Inflammatory macrophage treated with lipopolysaccharide for 1 hour (primary cell): ENCODE measurements at places on chromosomes 1 and 21.

GRCh38 chr1:43414634-43415223 lies 25.0 kb downstream of the SZT2 start:
- DNase-seq = peak; percentile 42

GRCh38 chr21:43593078-43593477 lies 66.2 kb downstream of the HSF2BP start:
- no peak for DNase-seq

- peak; percentile 51 for DNase-seq
These were observed 12.6 kb upstream of the NTPCR start for GRCh38 chr1:232937741-232938375.

GRCh38 chr1:165259706-165260428 lies 96.6 kb downstream of the LMX1A start:
- DNase-seq = no peak

DNA sequence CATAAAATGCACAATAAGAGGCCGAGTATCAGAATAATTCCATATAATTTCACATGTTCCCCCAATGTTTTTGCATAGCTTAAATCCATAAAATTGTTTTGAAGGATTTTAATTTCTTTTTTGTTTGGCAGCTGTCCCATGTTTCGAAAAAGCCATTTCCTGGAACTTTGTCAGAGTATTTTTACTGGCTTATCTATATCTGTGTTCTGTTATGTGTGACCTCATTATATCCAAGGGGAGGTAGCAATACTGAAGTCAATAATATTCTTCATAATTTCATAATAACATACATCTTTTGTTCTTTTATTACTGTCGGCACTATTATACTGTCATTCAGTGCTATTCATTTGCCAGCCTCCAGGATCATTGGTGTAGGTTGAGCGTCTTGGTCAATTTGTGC lies 9.4 kb upstream of the BACH1 start:
- DNase-seq = no peak

DNA sequence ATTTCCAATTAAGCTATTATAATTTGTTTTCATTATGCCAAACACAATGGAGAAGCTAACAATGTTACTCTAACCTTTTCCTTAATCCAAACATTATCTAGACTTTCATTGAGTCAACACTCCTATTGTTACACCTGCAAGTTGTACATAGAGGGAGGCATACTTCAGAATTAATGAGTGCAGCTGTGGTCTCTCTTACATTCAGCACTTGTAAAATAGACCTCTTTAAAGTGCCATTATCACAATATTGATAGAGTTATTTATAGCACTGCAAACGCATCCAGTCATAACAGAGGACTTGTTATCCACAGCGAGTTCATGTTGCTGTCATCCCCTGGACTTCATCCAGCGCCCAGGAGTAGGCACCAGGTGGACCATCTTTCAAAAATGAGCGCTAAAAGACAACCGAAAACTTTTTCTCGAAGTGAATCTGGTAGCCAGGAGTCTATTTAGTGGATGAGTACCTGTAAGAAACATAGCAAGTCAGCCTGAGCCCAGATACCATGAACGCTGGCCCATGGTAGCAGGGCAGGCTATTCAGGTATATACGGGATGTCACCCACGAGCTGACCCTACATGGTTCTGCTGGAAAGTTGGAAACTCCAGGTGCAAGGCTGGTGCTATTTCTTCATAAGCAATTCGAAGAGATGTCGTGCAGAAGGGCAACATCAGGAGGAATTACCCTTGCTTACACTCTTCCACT lies 70.6 kb upstream of the NFIA start:
- no peak for DNase-seq

- DNase-seq = peak; percentile 29
These were observed 2.3 kb upstream of the LYPLAL1 start for GRCh38 chr1:219171192-219171935.

- DNase-seq = no peak
These were observed 76.5 kb upstream of the DESI2 start for GRCh38 chr1:244576259-244576892.

DNA sequence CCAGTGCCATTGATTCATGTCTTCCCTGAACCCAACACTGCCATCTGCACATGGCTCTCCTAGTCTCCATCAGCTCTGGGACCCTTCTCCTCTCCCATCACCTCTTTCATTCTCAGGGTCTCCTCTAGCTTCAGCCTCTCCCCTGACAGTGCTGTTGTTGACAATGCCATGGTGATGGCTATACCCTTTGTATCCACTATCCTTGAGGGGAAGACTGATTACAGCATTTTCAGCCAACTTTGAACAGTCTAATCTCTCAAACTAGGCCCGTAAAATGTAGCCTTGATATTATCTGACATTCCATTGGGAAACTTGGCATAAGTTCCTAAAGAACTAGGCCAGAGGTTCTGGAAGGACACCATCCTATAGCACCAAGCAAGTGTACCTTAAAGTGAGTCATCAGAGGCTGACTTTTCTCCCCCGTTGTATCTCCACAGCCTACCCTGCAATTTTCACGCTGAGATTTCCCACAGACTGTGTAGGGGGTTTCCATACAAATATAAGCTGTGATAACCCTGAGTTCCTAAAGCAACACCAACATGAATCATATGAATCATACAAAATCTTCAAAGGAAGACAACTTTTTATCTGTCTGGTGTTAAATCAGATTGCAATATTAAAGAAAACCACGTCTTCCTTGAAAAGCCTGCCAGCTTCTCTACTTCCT lies 5.8 kb downstream of the HAO2 start:
- DNase-seq = no peak

DNA sequence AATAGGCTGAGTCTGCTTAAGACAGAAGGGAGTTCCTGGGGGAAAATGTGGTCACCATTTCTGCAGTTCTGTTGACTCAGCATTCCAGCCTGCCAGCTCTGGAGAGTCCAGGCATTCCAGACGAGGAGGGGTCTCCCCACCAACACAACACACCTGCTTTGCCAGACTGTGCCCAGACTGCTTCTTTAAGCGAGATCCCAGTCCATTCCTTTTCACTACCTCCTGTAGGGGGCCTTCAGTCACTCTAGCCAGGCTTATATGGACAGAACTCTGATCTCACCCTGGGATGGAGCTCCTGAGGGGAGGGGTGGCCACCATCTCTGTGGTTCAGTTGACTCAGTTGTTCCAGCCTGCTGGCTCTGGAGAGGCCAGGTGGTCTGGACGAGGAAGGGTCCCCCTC lies 48.5 kb downstream of the UBE2U start:
- no peak for DNase-seq

GRCh38 chr1:32063261-32063681 lies 9.5 kb upstream of the TMEM39B start:
- peak; percentile 20 for DNase-seq

- DNase-seq = no peak
These were observed 509.7 kb downstream of the AJAP1 start for GRCh38 chr1:5164158-5164557.

GRCh38 chr1:63704443-63704842 lies 69.4 kb upstream of the ROR1 start:
- no peak for DNase-seq

GRCh38 chr1:197902454-197903195 lies at the start of gene C1orf53:
C1orf53 (plus strand) TSS chr1:197902630; CDS start chr1:197902650, 20 bp downstream.
- peak; percentile 74 for DNase-seq

GRCh38 chr1:231016234-231016633 lies 23.8 kb downstream of the FAM89A start:
- no peak for DNase-seq

DNA sequence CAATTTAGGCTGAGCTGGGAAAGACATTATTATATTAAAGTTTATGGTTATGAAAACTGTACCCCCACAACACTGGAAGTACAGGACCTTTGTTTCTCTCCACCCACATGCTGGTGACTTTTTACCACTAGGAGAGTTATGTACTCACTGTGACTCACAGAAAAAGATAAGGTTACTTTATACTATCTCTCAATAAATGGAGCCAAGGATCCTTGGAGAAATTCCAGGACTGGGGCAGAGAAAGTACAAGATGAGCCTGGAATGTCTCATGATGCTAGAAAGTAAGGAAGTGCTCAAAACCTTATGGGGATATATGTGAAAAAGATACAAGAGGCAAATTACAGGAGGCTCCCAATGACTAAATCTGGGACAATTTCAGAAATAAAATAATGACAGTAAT lies 63.9 kb upstream of the C1orf105 start:
- DNase-seq = no peak

DNA sequence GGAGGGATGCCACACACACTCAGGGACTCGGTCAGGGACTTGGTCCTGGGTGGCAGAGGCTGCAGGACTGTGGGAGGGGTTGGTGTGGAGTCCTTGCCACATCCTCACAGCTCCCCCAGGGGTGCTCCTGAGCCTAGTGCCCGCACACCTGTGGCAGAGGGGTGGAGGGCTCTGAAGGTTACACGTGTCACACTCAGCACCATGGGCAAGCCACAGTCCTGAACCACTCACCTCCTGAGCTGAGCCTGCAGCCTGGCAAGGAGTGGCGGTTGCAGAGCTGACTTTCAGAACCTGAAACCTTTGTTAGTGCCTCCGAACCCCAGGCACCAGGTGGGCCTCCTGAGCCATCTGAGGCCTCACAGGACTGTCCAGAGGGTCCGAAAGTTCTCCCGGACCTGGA lies 249.2 kb upstream of the C1orf174 start:
- no peak for DNase-seq

DNA sequence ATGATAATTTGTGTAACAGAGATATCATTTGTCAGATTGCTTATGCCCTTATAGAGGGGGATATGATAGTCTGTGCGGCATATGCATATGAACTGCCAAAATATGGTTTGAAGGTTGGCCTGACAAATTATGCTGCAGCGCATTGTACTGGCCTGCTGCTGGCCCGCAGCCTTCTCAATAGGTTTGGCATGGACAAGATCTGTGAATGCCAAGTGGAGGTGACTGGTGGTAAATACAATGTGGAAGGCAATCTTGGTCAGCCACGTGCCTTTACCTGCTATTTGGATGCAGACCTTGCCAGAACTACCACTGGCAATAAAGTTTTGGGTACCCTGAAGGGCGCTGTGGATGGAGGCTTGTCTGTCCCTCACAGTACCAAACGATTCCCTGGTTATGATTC lies 82.4 kb downstream of the ZMYM4 start:
- no peak for DNase-seq

GRCh38 chr1:3674100-3675094 lies 22.1 kb downstream of the TP73 start:
- DNase-seq = peak; percentile 86

DNA sequence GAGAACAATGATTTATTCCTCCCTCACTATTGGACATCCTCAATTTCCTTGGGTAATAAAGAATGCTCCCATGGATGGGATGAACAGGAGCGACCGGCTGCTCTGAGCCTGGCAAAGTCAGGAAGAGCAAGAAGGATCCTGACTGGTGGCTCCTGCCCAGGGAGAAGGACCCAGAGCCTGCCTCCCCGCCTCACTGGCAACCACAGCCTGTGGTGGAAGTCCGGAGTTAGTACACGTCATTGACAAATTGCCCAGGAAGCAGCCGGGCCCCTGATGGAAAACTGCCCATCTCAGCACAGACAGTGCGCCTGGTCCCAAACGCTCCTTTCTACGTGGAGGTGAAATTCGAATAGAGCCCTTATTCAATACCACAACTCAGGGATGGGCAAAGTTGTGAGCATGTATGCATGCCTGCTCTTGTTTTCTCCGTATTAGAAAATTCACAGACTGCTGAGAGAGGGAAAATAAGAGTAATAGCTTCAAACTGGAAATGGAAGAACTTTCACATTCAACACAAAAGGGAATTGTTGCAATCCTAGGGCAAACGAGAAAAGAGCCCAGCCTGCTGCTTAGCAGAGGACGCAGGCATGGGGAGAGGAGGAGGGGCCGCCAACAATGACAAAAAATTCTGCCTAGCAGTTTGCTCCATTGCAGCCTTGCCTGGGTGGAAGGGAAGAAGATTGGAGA lies 397.1 kb upstream of the VAMP3 start:
- DNase-seq = no peak

DNA sequence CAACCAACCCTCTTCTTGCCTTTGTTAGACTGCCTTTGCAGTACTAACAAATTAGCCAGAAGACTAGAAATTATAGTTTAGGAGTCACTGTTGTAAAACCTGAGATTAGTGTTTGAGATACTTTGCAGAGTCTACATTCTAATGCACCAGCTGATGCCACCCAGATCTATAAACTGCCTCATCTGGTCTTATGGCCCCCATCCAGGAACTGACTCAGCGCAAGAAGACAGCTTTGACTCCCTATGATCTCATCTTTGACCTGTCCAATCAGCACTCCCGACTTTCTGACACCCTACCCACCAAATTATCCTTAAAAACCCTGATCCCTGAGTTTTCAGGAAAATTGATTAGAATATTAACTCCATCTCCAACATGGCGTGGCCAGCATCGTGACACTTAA lies 334.6 kb downstream of the RGS7 start:
- DNase-seq = no peak

- no peak for DNase-seq
These were observed 15.0 kb upstream of the TEKT2 start for GRCh38 chr1:36068866-36069265.

- DNase-seq = peak; percentile 28
These were observed 34.8 kb downstream of the KCNQ4 start for GRCh38 chr1:40818264-40818961.

DNA sequence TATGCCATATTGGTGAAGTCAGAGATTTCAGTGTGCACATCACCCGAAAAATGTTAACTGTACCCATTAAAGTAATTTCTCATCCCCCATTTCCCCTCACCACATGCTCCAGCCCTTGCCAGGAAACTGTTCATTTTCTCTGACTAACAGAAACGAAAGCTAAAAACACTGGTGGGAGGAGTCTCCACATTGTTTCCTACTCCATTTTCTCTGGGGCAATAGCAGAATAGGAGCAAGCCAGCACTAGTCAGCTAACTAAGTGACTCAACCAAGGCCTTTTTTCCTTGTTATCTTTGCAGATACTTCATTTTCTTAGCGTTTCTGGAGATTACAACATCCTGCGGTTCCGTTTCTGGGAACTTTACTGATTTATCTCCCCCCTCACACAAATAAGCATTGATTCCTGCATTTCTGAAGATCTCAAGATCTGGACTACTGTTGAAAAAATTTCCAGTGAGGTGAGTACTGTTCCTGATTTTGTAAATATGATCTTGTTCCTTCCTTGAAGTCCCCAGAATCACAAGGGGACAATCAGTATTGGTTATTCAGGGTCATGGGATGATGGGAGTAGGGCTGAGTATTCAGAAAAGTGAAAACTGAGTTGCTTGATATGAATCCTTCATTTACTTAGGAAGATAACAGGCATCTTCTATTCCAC lies at the start of gene IFI16:
Gene IFI16 (plus strand): TSS at position 204 of the 658 bp plus-strand sequence. CDS start 4,774 bp downstream, outside the sequence.
- DNase-seq = peak; percentile 96

GRCh38 chr1:162660574-162660973 lies 28.3 kb downstream of the DDR2 start:
- no peak for DNase-seq
